ENCODE measurements at places on chromosomes 12 and 14.

DNA sequence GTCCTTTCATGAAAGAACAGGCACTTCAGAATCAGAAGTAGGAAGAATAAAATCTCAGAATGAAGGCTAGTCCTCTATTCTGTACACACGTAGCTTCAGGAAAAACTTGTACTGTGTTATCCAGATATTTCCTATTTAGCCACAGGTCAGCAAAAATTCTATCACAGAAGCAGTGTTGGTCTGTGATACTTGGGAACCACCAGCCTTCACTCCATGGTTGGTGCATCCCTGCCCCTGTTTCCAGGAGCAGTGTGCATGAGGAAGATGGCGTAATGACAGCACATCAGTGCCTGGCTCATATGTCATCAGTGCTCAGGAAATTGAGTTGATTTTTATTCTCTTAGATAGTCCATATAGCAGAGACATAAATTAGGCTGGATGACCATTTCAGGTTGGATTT is 87.7 kb downstream of the SAMD4A start:
- no peak for DNase-seq

DNA sequence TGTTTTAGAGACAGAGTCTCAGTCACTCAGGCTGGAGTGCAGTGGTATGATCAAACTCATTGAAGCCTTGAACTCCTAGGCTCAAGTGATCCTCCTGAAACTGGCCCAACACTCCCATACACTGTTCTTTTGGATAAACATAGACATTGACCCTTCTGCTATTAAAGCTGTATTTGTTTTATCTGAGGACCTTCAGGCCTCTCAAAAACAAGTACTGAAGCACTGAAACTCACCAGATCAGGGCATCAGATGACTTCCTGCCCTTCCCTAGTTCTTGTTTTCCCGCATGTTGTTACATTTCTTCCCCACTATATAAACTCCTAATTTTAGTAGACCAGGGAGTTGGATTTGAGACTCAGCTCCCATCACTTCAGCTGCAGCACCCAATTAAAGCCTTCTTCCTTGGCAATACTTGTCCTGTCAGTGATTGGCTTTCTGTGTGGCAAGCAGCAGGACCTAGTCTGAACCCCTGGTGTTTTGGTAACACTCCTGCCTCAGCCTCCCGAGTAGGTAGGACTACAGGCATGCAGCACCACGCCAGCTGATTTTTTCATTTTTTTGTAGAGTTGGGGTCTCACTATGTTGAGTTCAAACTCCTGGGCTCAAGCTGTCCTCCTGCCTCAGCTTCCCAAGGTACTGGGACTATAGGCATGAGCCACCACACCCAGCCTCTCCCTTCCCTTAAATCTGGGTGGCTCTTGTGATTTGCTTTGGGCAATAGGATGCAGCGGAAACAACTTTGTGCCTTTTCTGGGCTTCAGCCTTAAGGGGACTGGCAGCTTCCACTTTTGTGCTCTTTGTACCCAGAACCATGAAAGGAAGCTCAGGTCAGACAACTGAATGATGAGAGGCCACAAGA is 12.5 kb upstream of the IFT81 start:
- no peak for DNase-seq

GRCh38 chr12:85562765-85563164 is 273.4 kb downstream of the RASSF9 start:
- no peak for DNase-seq

DNA sequence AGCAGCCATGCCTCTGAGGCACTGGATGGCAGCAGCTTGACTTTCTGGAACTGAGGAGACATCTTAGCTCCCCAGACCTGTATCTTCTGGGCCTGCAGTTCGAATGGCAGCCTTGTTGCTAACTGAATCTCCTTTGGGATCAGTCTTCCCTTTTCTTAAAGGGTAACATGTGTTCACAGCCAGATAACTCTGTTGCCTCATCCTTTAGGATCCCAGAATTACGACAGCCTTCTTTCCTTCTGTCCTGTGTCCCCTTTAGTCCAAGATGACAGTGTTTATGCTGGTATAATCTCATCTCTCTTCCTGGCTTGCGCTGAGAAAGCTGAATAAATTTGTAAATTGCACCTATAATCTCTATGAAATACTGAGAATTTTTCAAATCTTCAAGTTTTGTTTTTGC is 9.1 kb upstream of the ERC1 start:
- DNase-seq = no peak
